ENCODE measurements at places on chromosomes 2 and 18.

DNA sequence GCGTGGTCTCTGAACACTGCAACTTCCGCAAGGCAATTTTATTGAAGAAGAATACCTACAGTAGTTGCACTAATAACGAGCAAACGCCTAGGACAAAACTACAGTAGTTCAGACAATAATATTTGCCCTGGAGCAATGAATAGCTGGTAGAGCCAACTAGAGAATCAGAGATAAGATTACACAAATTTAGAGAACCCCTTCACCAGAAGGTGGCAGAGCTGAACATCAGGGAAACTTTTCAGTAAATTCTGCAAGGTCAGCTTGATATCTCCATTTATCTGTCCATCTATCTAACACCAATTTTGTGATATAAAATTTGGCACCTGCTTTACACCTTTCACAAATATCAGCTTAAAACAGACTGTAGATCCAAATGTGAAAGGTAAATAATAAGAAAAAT lies 43.8 kb downstream of the CDH19 start:
- no peak for DNase-seq

DNA sequence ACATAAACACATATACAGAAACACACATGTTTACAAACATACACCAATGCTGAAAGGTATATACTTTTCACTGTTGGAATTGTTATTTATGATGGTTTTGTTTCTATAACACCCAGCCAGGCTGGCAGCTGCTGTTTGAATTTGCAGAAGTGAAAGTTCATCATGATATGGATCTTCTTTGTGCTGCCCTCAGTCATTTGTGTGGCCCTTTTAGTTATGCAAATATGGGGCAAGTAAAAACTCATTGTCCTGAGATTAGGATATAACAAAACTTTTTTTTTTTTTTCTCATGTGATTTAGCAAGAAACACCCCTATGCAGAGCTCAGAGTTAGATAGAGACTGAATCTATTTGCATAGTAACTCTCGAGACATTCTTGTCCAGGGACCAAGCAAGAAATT lies 714.1 kb downstream of the KCNJ3 start:
- DNase-seq: no peak

DNA sequence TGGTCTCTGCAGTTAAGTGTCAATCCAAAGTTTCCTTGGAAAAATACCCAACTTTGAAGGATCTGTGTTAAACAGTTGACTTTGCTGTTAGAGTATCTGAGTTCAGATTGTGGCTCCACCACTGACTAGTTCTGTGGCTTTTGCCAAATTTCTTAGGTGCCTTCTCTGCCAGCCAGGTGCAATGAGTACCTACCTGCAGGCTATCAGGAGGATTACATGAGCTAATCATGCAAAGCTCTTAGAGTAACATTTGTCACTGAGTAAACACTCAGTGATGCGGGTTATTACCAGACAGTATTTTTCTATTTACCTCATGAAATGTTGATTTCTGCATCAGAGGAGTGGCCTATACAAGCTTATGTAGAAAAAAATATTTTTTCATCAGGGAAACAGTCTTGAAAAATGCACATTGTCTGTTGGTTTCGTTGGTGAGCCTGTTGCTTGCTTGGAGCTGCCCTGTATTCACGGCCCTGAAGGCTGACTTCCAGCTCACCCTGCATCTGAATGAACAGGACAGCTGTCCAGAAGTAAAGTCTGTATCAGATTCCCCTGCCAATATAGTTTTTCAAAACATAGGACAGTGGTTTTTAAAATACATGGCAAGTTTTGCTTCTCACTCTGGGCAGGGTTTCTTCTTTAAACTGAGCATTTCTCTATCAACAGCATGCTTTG lies 235.1 kb downstream of the CDCA7 start:
- no peak for DNase-seq

GRCh38 chr18:58287353-58288274 lies 243.6 kb downstream of the NEDD4L start:
- no peak for DNase-seq

DNA sequence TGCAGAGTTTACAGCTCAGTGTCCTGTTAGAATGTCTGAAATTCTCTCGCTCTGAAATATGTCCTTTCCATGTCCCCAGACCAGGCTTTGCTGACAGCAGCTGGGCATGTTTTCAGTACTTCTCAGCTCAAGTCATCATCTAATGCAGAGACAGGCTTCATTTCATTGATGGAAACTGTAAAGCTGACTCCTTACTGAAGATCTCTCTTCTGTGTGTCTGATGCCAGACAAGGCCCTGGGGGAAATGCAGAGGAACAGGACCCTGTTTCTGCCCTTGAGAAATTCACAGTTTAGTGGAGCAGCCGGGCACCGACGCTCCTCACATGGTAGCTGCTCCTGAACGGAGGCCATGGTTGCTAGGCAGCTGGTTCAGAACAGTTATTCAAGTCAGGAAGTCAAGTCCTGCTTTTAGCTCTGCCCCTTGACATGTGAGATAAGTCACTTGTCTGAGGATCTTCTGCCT lies 24.6 kb upstream of the FZD7 start:
- DNase-seq: no peak

DNA sequence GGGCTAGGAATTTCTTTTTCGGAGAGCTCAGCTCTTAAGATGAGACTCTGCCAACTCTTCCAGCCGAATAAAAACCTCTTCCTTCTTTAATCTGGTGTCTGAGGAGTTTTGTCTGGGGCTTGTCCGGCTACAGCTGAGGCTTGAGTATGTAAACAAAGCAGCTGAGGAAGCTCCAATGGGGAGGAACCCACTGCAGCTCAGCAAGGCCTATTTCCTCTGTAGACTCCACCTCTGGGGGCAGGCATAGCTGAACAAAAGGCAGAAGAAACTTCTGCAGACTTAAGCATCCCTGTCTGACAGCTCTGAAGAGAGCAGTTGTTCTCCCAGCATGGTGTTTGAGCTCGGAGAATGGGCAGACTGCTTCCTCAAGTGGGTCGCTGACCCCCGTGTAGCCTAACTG lies 838.7 kb downstream of the CCDC85A start:
- DNase-seq: no peak

DNA sequence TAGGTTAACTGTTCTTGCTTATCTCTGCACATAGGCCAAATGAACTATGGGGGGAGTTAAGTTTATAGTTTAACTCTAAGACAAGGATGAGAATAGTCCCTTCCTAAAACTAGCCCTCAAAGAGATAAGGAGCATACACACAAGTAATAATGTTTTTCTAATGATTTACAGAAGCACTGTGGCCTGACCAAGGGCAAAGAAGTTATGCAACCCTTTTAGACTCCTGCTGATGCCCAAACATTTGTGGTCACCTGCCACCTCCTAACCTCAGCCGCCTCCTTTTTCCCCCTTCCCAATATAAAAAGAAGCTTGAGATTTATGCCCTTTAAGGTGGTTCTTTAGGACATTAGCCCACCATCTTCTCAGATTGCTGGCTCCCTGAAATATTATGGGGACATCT lies 357.7 kb downstream of the ALK start:
- DNase-seq: no peak

Measured in right renal cortex interstitium (tissue), 3 donors.